NCI-H345 (cell line): ENCODE measurements at places on chromosomes 1 and 21.
A peak's percentile ranks its signal among the peaks of the same experiment; 100 is the strongest.

DNA sequence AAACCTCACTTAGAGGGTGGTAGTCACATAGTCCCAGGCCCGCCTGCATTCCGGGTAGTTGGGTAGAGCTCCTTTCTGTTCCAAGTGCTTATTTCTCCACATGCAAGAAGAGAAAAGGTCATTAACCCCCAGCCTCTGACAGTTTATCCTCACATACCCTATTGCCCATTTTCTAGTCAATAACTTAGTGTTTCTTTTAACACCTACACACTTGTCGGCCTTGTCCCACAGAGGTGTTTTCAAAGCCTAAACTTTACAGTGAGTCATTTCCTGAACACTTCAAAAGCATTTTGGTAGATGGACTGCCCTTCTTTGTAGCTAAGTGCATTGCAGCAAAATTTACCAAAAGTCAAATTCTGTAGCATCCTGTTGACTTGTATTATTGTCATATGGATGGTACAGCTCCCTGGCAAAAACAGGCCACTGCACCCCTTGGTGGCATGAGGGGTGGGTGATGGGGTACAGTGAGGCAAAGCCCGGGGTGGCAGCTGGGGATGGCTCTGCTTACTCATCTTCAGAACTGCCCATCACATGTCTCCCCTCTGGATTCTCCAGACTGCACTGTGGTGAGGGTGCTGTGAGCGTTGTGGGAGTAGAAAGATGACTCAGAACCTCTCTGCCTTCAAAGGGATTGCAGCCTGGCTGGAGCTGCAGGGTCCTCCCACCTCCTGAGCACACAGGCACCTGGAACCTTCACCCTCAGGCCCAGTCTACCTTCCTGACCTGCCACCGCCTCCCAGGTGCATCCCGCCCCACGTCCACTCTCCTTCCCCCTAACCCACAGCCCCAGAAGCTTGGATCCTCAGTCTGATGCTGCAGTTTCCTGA, 45.8 kb upstream of the DMRTB1 start:
- DNase-seq: no peak

GRCh38 chr1:71676979-71677925, 596.4 kb upstream of the ZRANB2 start:
- DNase-seq: no peak

DNA sequence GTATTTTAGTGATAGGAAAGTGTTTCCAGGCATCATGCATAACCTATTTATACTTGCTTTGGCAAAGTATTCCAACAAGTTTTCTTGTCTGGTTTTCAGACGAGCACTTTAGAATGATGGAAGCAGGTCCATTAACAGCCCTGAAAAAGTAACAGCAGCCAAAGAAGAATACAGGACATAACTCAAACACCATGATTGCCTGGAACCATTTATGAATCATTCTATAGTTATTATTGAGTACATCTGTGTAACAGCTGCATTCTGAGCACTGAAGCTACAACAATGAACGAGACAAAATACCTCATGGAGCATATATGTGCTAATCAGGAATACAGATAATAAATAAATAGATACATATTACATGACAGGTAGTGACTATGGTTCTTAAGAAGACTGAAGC, 12.6 kb downstream of the IL10RB start:
- no peak for DNase-seq

DNA sequence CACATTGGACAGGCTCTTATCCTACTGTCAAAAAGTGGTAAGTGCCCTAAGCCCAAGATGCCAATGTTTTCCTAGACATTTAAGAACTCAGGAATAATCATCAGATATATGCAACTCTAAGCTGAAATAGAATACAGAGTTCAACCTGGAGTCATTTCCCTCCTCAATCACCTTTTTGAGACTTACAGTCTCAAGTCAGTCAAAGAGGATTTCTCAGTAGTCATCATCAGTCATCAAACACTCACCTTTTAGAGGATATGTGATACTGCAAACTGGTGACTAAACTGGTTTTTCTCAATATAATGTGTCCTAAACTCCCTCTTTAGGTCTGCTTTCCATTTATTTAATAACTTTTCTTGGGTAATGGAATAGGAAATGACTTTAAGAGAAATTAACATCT, 145.3 kb upstream of the ADAMTS5 start:
- DNase-seq: no peak

DNA sequence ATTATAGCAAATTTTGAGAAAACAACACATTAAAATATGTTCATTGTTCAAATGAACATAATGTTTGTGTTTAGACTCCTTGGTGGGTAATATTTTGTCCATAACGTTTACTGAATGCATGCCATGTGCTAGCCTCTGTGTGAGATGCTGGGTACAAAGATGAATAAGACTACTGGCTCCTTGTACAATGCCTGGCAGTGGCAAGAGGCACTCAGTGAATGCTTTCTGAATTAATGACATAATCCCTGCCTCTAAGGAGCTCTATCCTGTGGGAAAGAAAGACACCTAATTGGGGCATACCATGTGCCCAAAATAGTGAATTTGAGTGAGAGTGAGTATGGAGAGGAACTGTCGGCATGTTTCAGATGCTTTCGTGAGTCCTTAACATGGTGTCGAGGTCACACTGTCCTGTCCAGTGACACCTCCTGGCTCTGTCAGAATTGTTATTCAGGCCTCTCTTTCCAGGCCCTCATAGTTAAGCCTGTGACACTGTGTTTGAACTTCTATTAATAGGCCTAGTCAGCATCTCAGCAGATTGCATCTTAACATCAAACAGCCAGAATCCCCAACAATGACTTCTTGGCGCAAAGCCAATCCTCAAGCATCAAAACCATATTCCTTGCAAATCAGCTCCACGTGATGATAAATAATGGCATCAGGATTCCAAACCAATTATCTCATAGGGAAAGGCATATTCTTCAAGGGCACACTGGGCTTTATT, 32.8 kb upstream of the S1PR1 start:
- peak; percentile 65 for DNase-seq

GRCh38 chr1:239527051-239527693, 140.8 kb downstream of the CHRM3 start:
- no peak for DNase-seq

DNA sequence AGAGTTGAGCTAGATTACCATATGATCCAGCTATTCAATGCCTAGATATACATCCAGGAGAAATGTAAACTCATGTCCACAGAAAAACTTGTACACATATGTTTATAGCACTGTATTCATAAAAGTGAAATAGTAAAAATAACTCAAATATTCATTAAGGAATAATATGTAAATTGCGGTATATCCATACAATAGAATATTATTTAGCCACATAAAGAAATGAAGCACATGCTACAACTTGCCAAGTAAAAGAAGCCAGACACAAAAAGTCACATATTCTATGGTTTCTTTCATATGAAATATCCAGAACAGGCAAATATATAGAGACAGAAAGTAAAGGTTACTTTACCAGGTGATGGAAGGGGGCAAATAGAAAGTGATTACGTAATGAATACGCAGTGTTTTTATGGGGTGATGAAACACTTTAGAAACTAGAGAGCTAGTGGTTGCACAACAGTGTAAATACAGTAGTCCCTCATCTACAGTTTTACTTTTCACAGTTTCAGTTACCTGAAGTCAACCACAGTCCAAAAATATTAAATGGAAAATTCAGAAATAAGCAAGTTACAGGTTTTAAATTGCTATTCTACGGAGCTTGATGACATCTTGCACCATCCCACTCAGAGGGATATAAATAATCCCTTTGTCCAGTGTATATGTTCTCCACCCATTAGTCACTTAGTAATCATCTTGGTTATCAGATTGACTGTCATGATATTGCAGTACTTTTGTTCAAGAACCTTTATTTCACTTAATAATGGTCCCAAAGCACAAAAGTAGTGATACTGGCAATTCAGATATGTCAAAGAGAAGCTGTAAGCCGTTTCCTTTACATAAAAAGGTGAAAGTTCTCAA, 62.3 kb downstream of the ZNF644 start:
- no peak for DNase-seq

DNA sequence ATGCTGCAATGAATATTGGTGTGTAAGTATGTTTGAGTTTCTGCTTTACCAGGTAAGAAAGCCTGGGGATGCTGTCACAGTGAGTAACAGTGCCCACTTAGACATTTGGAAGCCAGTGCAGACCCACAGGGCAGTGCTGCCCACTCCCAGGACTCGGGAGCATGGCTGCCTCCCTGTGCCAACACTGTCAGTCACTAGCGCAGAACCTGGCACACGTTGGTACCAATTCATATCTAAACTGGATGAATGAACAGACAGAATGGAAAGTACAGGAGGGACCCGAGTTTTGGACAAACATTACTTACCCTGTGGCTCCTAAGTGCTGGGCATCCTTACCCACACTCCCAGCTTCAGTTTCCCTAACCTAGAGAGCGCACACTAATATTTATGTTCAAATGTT, 1.6 kb upstream of the EVA1C start:
- no peak for DNase-seq

DNA sequence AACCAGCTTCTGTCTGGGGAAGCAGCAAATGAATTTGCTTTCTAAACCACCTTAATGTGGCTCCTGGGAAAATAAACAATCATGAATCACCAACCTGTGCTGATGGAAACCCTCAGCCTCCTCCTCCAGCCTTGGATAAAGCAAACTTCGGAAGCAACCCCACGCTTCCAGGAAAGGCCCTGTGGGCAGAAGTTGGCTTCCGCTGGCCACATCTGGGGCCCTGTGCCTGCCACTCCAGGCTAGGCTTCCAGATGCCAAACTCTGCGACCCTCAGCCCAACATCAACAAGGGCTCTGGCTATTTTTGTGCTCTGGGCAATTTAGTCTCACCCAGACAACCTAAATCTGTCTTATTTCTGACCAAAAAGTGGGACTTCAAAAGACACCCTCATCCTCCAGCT, 6.2 kb upstream of the OXCT2 start:
- no peak for DNase-seq

DNA sequence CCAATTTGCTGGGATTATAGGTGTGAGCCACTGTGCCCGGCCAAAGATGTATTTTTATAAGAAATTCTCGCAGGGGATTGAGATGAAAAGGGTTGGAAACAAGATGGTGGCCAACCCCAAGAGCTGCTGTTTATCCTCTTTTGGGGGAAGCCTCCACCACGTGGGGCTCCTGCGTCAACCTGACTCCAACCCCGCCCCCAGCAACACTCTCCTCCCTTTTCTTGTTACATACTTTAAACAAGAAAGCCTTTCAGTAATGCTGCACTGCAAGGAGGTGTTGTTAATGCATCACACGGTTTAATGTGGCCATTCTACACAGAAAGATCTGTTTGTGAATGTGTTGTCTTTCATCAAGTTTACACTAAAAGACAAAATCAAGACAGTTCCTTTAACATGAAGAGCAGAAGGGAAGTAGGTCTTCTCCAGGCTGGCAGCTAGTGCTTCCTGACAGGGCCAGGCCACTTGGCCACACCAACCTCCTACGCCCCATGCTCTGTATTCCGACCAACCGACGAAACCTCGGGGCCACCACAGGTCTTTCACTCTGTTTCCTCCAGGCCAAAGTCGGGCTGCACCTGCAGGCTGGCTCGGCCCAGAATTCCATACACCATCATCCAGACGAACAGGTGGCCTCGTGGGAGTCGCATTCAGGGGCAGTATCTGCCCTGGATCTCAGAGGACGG, 25.9 kb downstream of the C2CD2 start:
- DNase-seq: no peak

- no peak for DNase-seq
Measured at GRCh38 chr1:15053153-15053552, 100.4 kb upstream of the TMEM51 start.

GRCh38 chr1:240031009-240031408, 60.7 kb upstream of the FMN2 start:
- DNase-seq: no peak

DNA sequence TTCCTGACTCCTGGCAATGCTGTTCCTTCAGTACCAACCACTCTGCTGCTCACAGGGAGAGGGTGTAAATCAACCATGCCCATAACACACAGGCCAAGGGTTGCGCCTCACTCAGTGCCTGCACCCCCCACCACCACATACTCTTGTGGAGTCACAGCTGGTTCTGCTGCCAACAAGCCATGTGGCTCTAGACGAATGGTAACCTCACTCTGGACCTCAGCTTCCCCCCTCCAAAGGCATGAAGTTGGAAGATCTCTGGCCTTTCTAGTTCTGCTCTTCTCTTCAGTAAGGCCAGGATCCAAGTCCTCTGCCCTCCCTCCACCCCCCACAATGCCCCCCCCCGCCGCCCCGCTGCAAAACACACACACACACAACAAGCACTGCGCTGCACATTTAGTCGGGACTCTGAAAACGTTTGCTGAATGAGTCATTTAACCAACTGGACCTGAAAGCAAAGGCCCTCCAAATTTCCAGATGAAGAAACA, 1.7 kb upstream of the GLIS1 start:
- no peak for DNase-seq

DNA sequence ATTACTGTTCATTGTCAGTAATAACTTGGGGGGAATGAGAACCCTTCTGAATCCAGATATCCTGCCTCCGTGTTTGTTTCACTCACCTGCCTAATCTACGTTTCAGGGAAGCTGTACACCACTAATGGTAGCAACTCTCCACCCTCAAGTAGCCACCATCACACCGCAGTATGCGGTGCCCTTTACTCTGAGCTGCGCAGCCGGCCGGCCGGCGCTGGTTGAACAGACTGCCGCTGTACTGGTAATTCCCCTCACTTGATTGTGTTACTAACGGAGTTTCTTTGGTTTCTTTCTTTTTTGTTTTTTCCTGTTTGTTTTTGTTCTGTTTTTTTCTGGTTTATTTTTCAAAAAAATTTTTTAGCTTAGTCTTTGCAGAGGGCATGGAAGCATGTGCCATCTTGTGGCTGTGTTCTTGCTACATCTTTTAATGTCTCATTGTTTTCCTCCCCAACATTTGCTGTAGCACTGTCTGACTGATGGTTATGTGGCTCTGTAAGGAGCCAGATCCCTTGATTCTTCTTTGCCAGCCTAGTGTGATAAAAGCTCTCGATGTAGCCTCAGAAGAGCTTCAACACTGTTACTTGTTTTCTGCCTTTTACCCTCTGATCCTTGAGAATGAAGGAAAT, 15.9 kb upstream of the OLFML3 start:
- no peak for DNase-seq

DNA sequence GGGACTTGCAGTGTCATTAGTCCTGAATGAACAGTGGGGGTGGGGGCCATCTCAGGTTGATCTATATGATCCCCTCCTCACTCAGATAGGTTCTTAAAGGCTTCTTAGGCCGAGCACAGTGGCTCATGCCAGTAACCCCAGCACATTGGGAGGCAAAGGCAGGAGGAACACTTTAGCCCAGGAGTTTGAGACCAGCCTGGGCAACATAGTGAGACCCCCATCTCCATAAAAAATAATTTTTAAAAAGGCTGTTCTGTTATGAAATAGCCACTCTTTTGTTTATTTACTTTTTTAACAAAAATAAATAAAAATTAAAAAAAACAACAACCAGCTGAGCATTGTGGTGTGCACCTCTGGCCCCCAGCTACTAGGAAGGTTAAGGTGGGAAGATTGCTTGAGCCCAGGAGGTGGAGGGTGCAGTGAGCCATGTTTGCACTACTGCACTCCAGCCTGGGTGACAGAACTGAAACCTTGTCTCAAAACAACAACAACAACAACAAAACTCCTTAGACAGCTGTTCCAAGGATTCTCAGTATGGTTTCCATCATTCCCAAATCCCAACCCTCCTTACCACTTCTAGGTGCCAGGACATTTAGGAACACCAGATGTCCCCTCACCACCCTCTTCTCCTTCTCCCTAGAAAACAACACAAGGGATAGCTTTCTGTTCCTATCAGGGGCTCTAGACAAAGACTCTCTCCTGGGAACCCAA, 2.0 kb upstream of the TRAPPC3 start:
- no peak for DNase-seq

GRCh38 chr1:176559878-176560277, 96.9 kb downstream of the PAPPA2 start:
- peak; percentile 65 for DNase-seq

- DNase-seq: no peak
Measured at GRCh38 chr1:27581823-27582243, 22.1 kb downstream of the AHDC1 start.

GRCh38 chr1:147723691-147724323, 36.6 kb downstream of the GJA5 start:
- peak; percentile 44 for DNase-seq
